NCI-H2081 treated with DMSO at 0.1 percent for 48 hours (cell line): ENCODE measurements at places on chromosomes 5 and 9.

GRCh38 chr5:124157320-124157719 lies 589.1 kb downstream of the ZNF608 start:
- no peak for DNase-seq

DNA sequence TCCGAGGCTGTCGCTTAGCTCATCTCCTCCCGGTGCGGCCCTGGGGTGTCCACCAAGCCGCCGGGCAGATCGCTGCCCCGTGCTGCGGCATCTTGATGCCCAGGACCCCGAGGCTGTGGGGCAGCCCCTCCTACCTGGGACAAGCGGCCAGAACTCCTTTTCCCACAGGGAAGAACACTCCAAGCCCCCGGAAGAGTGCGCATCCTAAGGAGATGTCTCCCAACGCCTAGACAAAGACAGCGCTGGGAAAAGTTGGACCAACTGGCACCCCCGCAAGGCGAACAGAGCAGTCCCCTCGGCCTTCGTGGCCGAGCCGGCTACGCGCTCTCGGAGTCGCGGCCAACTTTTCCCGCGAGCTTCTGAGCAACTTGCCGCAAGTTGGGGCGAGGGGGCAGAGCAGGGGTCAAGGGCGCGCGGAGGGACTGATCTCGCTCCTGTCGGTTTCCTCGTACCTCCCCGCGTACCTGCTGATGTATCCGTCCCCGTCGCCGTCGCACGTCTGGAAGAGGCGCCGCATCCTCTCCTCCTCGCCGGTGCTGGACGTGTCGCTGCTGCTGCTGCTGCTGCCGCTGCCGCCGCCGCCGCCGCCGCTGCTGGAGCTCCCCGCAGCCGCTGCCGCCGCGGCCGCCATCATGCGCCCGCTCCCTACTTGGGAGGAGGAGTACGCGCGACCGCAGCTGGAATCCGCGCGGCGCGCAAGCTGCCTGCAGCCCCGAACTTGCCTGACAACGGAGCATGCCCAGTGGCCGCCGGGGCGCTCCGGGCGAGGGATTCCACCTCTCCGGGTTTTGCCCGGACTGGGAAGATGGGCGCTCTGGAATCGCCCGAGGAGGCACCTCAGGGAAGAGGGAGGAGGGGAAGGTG lies at the start of gene MCC:
Gene MCC, minus strand, starts transcription at position 673 of the 864 bp plus-strand sequence.
- DNase-seq, result peak; percentile 11

GRCh38 chr5:158811350-158811749 lies 288.4 kb downstream of the EBF1 start:
- no peak for DNase-seq

DNA sequence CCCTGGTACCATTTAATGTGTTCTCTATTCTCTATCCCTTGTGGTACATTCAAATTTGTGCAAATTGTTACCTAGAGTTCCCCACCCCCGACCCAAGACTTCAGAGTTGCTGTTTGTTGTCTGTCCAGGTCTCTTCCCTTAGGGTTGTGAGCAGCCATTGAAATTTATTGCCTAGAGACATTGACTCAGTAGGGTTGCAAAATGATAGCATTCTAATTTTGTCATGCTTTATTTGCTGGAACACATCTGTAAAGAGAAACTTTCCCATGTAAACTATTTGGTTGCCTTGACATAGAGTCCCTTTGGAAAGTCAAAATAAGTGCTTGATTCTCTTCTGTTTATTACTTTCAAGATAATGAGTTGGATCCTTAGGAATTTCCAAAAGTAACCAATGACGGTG lies 91.7 kb upstream of the KLF9 start:
- no peak for DNase-seq

- no peak for DNase-seq
Observed at GRCh38 chr5:143682929-143683386, 129.0 kb upstream of the HMHB1 start.

DNA sequence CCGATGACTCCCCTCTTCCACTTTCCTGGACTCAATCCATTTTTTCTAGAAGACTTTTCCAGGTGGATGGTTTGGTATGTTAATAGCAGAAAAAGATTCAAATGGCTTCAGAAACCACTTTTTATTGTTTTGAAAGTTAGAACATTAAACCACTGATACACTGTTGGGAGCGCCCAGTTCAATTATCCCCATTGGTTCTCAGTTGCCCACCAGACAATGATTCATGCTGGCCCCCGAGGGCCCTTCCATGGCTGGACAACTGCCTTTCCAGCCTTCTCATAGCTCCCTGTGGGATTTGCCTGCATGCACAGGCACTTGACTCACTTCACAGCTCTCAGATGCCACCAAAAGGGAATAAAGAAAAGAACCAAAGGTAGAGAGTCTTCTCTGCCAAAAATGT lies 21.3 kb upstream of the ANKRD34B start:
- DNase-seq, result no peak

GRCh38 chr9:35364817-35365585 lies 124.9 kb upstream of the RUSC2 start:
- no peak for DNase-seq

GRCh38 chr9:120197605-120198004 lies 382.4 kb downstream of the CDK5RAP2 start:
- DNase-seq, result no peak

DNA sequence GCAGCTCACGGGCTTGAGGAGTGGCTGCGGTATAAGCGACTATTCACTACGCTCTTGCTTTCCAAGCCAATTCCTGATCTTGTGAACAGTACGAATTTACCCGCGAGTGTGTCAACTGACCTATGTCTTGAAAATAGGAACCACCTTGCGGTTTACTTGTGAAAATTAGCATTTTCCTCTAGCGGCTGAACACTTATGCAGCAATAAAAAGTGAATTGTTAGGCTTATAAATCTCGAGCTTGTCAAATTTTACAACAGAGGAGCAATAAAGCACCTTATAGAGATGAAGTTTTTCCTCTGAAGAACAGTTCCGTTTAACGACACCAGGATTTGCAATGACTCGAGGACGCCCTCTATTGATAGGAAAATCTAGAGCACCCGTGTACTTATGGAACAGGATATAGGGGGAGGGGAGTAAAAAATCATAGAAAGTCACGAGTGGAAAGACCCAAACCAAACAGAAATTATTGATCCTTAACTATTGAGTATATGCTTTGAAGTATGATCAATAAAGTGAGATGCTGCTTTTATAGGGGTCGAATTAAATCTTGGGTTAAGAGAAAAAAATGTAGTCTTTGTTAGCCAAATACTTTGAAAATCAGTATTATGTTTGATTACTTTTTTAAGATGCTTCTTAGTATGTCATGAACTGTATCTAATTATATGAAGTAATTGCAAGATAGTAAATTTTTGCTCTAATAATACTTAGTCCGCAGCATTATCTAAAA lies 1.9 kb upstream of the RGMB start:
- peak; percentile 85 for DNase-seq

DNA sequence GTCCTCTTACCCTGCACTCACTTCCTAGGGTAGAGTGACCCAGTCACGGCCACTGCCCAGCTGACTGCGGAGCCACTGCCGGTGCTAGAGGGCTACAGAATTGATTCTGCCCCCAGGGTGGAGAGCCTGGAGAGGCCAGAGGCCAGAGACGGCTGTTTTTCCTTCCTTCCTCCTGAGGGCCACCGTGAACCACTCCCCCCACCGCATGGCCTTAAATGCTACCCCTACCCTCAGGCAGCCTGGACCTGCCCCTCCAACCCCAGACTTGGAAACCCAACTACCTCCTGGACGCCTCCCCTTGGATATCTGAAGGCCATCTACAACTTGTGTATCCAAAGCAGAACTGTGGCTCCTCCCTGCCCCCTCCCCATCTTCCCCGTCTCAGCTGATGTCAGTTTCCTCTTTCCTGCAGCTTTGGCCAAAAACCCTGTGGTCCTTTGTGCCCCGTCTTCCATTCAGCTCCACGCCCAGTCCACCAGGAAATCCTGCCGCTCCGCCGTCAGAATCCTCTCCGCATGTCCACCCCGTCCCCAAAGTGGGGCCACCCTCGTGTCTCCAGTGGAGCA lies 16.3 kb downstream of the SH2D3C start:
- no peak for DNase-seq

- no peak for DNase-seq
Observed at GRCh38 chr9:124390794-124391658, 24.2 kb downstream of the PSMB7 start.
